Renal cortex interstitium (tissue), 15 donors: ENCODE measurements at places on chromosomes 7 and 10. TPM values are rescaled to one million over a fixed set of nuclear protein-coding genes. Genes with fewer than 3 reads are reported as not detected.

Gene ANXA8L1
- 0.14 TPM for polyA plus RNA-seq

Gene SPDYE8
- polyA plus RNA-seq = 0.32 TPM

Gene ANKMY2
- 37.9 TPM for polyA plus RNA-seq

Gene TMEM236
- 0.20 TPM for polyA plus RNA-seq

Gene EBLN1
- polyA plus RNA-seq = not detected

Gene PVRIG
- polyA plus RNA-seq = 6.6 TPM

Gene KCND2
- 1.2 TPM for polyA plus RNA-seq

Gene GSDME
- polyA plus RNA-seq = 17.1 TPM

DNA sequence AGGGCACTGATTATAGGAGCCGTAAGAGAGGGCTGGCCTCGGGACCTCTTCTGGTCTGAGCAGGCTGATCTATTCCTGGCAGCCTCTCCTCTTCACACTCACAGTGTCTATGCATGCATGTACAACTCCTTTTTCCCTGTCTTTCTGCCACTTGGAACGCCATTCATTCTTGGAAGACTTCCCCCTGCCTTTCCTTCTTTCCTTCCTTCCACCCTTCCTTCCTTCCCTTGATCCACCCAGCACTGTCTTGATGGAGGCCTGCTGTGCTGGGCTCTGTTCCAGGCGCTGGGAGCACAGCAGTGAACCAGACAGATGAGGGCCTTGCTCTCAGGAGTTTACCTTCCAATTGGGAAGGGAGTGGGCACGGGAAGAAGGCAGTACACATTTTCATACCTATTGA is 114.8 kb downstream of the SH3PXD2A start:
- no peak for DNase-seq

DNA sequence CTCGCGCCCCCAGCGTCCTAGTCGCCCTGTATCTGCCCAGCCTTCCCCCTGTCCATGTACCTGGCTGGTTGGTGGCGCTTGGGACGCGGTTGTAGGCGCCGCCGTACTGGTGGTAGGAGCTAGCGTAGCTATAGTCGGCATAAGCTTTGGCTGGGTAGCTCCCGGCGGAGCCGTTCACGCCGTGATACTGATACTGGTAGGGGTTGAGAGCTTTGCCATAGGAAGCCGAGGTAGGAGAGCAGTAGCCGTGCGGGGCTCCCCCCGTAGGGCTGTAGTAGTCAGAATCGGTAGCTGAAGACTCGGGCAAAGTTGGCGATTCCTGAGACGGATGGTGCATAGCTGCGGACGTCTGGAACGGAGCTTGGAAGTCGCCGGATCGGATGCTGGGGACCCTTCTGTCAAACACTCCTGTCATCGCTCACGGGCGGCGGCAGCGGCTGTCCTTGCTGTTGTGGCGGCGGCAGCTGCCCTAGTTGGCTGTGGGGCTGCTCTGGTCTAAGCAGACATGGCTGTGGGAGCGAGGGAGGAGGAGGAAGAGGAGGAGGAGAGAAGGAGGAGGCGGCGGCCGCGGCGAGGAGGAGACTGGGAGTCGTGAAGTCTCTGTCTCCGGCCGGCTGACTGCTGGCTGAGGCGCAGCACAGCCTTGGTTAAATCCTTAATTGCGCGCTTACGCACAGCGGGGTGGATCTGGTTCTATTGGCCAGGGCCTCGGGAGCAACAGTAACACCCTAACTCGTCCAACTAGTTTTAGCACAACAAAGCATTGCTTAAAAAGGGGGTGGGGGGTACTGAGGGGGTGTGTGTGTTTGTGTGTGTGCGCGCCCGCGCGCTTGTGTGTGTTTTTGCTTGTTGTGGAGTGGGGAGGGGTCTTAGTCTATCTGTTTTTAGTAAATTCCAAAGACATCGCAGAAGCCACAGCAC is at the start of gene DLX5:
DLX5 (minus strand) TSS at position 623 of the 921 bp plus-strand sequence; CDS start at position 415, 208 bp downstream.
- no peak for DNase-seq

DNA sequence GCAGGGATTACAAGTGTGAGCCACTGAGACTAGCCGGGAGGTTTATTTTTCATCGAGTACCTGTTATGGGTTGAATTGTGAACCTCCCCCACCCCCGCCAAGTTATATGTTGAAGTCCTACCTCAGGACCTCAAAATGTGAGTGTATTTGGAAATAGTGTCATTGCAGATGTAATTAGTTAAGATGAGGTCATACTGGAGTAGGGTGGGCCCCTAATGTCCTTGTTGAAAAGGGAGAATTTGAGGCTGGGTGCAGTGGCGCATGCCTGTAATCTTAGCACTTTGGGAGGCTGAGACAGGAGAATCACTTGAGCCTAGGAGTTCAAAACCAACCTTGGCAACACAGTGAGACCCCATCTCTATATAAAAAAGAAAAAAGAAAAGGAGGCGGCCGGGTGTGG is 10.8 kb upstream of the BAG3 start:
- DNase-seq = no peak

- no peak for DNase-seq
These were observed 181.0 kb downstream of the PRPF18 start for GRCh38 chr10:13767676-13768178.

DNA sequence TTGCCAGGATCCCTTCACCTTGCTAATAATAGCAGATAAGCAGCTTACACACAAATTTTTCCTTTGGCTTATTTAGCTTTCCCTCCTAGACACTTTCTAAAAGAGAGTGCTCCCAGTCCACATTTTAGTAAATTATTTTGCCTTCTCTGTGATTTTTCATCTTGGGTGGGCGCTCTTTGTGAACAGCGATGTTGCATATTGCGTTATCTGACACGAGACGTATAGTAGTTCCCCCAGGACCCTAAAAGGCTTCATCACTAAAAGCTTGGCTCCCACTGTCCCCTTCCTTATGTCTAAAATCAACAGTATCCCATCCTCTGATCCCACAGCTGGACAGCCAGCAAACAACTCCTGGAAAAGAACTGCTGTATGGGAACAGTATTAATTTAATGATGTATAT is 232.9 kb downstream of the DYNC1I1 start:
- no peak for DNase-seq

- no peak for DNase-seq
These were observed 250.2 kb downstream of the BUB3 start for GRCh38 chr10:123404357-123404756.

- DNase-seq = no peak
These were observed 99.0 kb upstream of the PITRM1 start for GRCh38 chr10:3271354-3272115.

DNA sequence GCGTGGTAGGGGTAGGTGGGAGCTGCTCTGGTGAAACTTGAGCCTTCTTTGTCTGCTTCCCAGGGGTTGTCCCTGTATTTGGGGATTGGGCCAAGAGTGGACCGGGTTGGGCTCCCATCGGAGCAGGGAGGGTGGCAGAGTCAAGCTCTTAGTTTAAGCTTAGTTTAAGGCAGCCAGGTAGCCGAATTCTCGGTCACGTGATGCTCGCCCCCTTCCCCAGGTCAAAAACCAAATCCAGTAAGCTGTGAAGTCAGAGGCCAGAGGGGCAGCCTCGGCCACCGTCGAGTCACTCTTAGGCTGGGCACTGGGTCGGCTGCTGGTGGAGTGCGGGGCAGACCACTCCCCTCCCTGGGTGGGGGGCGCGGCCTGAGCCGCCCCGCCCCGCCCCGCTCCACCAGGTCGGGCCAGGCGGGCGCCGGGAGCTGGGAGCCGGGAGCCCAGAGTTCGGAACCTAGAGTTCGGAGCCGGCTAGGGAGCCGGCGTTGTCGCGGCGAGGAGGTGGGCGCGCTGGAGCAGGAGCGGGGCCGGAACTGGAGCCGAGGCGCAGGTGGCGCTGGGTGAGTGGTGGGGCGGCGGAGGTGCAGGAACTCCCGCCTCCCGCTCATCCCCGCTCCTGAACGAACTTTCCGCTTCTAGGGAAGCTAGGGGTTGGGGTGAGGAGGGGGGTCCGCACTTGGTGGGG is 2.8 kb upstream of the LZTS2 start:
- no peak for DNase-seq

GRCh38 chr7:87543623-87544022 is 57.1 kb downstream of the ABCB1 start:
- no peak for DNase-seq
